ENCODE measurements at places on chromosomes 16 and 17.
A peak's percentile ranks its signal among the peaks of the same experiment; 100 is the strongest.

DNA sequence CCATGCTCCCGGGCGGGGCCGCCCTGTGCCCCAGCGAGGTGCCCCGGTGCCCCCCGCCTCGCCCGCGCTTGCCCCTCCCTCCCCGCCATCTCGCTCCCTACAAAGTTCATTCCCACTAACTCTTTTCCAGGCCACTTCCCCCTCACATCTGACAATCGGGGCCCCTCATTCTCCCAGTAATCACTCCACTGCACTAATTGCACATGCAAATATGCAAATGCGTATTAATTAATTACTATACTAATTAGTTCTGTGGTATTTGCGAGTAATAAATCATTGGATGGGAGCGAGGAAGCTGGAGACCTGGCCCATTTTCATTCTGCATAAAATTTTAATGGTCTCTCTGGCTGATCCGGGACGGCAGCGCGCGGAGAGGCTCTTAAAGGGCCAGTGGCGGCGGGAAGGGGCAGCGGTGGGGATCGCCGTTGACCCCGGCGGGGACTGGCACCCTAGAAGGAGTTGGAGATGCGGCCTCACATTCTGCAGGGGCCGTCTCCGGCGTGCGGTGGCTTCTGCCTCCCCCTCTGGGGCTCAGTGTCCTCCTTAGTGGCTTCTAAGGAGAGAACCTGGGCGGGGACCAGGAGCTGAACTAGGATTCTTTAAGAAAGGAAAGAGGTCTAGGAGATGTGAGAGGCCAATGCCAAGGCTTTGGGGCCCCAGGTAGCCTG, 8.4 kb upstream of the PPP1R1B start:
- peak; percentile 57 for DNase-seq

DNA sequence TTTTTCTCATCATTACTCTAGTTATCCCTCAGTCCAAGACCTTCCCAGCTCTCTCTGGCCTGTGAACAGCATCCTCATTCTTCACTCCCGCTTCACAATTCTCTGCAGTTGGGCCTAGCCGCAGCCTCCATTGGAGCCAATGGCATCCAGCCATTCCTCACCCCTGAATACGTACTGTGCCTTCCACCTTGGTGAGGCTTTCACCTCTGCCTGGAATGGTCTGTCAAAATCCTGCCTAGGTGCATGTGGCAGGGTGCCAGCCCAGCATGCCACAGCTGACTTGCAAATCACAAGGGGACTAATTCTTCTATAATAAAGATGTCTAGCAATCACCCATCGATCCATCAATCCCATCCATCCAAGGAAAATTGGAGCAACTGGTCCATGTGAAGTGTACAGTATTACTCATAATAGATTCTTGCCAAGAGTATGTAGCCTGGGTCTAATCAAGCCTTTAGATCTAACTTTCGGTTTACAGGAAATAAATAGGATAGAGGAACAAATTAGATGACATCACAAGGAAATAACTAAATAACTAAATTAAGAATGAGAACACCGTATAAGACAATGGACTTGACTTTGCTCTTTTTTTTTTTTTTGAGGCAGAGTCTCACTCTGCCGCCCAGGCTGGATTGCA, 5.1 kb upstream of the CX3CL1 start:
- peak; percentile 5 for DNase-seq

- DNase-seq, result peak; percentile 56
Observed at GRCh38 chr17:77450742-77451244, 310.0 kb downstream of the SEC14L1 start.

GRCh38 chr17:395974-396373, 43.4 kb upstream of the RPH3AL start:
- DNase-seq, result no peak

DNA sequence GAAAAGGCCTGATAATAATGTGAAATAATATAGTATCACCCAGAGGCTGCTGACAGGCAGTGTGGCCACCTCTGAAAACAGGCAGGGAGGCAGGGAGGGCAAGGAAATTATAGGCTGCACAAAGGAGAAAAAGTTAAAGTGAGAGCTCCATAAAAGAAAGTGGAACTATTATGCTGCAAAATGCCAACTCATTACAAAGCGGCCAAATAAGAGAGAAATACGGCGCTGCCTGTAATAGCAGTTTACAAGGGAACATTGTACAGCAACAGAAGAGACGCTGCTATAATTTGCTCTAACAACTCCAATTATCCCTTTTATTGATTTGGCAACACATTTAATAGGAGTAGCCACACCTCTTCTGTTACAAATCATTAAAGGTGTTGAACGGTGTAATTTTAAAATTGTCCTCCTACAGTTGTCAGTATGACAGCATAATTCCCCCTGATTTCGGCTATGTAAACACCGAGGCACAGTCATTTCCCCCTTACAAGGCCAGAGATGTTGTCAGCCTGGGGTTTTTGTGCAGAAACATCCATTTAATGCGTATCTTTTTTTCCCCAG, 120.3 kb downstream of the MRM1 start:
- peak; percentile 98 for DNase-seq

DNA sequence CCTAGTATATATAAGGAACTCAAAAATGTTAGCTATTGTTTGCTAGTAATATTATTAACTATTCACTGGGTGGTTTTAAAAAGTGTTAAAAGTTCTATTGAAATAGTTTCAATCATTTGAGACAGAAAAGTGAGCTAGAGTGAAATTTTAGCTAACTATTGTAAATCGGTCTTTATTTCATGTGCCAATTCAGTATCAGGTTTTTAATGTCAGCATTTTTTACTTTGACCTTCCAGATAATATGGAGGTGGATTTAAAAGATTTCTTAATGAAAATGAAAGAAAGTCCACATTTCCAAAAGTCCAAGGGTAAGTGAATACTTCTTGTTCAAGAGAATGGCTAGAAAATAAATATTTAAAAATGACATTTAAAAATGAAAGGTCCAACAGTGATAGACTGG, 90.9 kb downstream of the EFCAB13 start:
- no peak for DNase-seq

DNA sequence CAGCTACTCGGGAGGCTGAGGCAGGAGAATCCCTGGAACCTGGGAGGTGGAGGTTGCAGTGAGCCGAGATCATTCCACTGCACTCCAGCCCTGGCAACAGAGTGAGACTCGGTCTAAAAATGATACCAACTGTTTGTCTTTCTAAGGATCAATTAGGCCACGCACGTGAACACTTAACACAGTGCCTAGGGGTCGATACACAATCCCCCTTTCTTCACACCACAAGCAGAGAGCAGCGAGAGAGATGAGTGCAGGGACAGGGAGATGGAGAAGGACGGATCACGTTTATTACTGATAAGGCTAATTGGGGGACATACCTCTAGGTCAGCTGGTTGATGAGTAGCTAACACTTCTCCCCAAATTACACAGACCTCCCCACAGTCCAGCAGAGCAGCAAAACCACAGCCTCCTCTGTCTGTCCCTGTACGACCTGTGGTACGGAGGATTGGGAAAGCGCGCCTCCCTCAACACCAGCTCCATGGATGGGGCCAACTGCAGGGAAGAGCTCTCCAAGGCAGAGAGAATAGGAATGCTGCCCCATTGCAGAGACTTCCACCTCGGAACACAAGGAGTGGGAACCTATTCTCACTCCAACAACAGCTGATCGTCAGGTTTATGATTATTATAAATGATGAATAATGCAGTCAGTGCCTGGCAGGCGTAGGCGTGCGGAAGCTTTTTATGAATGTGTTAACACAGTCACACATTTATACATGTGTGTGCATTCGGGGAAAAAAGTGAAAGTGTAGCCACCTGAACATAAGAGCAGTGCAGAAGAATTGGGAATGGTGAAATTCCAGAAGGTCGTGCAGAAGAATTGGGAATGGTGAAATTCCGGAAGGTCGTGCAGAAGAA, 155.1 kb downstream of the C16orf95 start:
- DNase-seq, result no peak

DNA sequence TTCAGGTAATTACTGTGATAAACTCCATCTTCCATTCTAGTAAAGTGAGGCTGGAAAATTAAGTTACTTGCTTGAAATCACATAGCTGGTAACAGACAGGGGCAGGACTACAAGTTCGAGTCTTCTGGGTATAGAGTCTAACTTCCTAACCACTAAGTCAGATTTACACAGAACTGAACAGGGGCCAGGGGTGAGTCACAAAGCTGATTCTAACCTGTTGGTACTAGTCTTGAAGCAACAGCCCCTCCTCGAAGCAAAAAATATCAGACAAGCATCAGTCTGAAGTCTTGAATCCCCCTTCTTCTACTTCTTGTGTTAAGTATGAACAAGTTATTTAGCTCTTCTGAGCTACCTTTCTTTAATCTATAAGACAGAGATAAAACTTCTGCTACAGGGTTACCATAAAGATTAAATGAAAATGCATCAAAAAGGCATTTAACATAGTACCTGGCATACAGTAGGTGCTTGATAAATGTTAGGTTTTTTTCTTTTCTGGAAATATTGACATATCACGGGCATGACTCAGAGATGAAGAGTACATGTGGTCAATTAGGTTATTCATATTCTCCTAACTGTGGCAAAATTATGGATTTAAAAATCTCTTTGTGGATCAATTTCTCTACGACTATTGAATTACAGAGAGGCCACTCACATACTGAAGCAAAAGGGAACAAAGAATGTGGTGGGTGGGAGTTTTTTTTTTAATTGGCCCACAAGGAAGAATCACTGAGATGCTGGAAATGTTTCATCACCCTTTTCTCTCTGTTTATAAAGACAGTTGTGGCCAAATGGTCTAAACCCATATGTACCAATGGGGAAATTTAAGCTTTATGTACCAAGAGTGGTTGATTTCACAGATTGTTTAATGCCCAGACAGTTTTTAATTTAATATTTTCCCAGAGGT, 266.9 kb upstream of the DYNLRB2 start:
- DNase-seq, result no peak

DNA sequence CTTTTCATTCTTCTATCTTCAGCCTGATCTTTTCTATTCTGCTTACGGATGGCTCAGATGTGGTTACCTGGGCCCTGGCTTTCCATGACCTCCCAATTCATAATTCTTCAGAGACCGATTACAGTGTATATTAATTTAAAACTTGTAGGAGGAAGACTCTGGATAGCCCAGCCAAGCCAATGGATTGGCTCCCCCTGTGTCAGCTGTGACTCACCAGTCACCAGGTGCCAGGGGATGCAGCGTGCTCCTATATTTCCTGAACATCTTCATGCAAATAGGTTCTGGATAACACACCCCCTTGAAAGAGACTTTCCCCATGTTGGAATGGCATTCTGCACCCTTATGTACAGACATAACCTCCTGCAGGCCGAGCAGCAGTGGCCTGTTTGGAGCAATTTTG, 208.3 kb upstream of the WSCD1 start:
- no peak for DNase-seq

- DNase-seq, result no peak
Observed at GRCh38 chr16:2976673-2977072, 3.6 kb downstream of the PKMYT1 start.

DNA sequence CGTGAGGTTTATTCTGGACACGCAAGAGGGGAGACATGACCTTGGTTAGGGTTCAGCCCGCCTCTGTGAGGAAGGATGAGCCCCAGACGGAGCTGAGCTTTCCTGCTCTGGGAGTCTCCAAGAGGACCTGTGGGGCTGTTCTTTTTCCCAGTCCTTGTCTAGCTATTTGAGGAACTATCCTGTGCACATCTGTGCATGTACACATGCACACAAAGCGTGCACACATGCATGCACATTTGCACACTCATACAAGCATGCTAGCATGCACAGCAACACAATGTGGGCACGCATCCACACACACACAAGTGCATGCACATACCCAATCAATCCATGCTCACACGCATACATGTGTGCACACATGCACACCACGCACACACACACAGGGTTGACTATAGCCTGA, 40.4 kb downstream of the ABCC6 start:
- no peak for DNase-seq

DNA sequence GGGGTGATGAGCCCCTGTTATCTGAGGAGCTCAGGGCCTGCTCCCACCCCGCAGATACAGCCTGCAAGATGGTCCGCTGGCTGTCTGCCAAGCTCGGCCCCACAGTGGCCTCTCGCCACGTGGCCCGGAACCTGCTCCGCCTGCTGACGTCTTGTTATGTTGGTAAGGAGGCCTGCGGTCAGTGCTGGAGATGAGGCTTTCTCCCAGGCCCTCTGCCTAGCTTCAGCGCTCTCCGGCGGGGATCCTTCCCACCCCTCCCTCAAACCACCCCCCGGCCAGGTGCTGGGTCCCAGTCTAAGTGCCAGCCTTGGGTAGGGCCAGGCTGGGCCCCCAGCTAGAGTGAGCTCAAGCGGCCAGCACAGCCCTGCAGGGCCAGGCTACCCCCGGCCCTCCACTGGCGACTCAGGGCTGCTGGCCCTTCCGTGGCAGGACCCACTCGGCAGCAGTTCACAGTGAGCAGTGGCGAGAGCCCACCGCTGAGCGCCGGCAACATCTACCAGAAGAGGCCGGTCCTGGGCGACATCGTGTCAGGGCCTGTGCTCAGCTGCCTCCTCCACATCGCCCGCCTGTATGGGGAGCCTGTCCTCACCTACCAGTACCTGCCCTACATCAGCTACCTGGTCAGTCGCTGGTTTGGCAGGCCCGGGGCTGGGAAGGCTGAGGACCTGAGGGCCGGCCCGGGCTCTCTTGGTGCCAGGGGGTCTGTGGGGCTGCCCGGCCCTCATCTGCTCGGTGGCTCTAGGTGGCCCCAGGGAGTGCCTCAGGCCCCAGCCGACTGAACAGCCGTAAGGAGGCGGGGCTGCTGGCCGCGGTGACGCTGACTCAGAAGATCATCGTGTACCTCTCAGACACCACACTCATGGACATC, 6.1 kb downstream of the WDR81 start:
- DNase-seq, result no peak

- DNase-seq, result peak; percentile 24
Observed at GRCh38 chr17:62690168-62690897, 62.9 kb downstream of the MRC2 start.

GRCh38 chr16:63981639-63982038, 1140.2 kb downstream of the CDH11 start:
- no peak for DNase-seq

- no peak for DNase-seq
Observed at GRCh38 chr16:16175296-16175695, 48.0 kb downstream of the ABCC6 start.

DNA sequence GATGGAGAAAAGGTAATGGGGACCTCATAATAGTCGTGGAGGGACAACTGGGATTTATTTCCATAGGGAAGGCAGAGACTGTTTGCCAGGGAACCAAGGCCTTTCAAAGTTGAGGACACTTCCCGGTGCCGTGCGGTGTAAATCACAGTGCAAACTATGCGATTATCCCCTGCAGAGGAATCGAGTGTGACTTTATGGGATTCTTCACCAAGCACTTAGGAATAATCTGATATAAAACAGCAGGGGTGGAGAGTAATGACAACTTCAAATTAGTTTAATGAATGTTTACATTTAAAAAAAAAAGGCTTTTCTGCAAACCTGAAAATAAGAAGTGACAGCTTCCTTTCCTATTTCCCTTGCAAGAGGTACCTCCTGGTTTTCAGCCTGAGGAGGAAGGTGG, 538.2 kb downstream of the MAF start:
- peak; percentile 88 for DNase-seq
